ENCODE measurements at places on chromosomes 6 and 20.

DNA sequence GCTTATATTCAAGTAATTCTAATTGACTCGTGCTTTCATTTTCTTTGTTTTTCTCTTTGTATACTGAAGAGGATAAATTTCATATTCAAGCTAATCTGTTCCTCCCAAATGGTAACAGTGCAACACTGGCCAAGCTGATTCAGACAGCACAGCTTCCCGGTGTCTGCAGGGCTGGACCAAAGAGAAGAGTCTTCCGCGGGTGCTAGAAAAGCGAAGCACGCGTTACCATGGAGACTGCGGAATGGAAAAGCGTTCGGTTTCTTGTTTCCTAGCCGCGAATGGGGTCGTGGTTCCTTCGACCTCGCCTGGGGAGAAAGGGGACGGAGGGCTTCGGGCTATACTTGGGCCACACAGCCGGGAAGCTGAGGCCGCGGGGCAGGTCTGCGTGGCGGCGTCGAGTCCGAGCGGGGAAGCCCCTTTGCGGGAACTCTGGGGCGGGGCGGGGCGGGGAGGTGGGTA, 6.2 kb upstream of the ZNF311 start:
- no peak for DNase-seq

GRCh38 chr6:131400054-131400778, 172.8 kb upstream of the ARG1 start:
- no peak for DNase-seq

DNA sequence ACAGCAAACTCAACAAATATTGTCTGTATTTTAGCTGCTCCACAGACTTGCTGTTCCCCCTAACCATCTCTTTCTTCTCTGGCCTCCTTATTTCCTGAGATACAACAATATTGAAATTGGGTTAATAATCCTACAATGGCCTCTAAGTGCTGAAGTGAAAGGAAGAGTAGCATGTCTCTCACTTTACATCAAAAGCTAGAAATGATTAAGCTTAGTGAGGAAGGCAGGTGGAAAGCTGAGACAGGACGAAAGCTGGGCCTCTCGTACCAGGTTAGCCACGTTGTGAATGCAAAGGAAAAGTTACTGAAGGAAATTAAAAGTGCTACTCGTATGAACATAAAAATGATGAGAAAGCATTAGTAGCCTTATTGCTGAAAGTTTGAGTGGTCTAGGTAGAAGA, 63.8 kb downstream of the ELOVL5 start:
- no peak for DNase-seq

DNA sequence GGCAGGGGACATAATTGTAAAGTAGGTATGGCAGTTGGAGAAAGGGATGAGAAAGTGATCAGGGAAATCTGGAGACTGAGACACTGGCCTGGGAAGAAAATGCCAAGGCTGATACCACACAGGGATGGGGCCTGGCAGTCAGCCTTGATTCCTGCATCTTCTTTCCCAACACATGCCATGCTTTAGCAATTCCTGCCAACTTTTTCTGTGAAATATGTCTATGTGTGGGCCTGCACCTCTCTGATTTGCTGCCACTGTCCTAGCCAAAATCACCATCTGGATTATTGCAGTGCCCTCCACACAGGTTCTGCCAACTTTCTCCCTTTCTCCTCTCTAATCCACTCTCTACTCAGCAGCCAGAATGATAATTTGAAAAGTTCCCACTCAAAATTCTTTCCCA, 759.8 kb upstream of the CITED2 start:
- no peak for DNase-seq

- DNase-seq = no peak
Measured at GRCh38 chr6:45815466-45816125, 200.1 kb downstream of the CLIC5 start.
